ENCODE measurements at places on chromosomes 5 and 9. TPM values are rescaled to one million over a fixed set of nuclear protein-coding genes. Genes with fewer than 3 reads are reported as not detected.

- H3K27me3 ChIP-seq = no peaks in the 10 kb centered on the region
- no peak overlapping the region for H3K27ac ChIP-seq
- DNase-seq = no peak
- H3K4me3 ChIP-seq = no peak overlapping the region
Observed at GRCh38 chr9:136520053-136520540, 25.8 kb downstream of the NOTCH1 start.

DNA sequence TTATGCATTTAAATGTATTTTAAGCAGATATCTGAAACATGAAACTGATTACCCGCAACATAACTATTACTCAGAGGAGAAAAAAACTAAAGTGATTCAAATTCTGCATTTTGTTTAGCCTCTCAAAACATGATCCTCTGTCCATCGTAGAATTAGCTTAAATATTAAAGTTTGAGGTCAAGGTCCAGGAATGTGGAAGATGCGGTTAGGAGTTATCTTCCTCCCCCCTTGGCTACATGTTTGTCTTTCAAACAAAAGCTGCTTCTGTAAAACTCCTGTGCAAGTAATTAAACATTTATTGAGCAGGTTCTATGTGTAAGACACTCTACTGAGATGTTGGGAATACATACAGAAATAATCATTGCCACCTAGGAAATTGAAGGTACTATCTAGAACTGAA lies 175.0 kb upstream of the ISL1 start:
- no peaks in the 10 kb centered on the region for H3K27me3 ChIP-seq
- no peak for DNase-seq
- no peak overlapping the region for H3K27ac ChIP-seq
- no peaks in the 10 kb centered on the region for H3K36me3 ChIP-seq
- no peak overlapping the region for H3K4me3 ChIP-seq
- H3K4me1 ChIP-seq = no peaks in the 10 kb centered on the region

- no peak for DNase-seq
- no peaks in the 10 kb centered on the region for H3K36me3 ChIP-seq
- H3K27me3 ChIP-seq = no peaks in the 10 kb centered on the region
Observed at GRCh38 chr5:126455728-126456127, 32.5 kb downstream of the GRAMD2B start.

DNA sequence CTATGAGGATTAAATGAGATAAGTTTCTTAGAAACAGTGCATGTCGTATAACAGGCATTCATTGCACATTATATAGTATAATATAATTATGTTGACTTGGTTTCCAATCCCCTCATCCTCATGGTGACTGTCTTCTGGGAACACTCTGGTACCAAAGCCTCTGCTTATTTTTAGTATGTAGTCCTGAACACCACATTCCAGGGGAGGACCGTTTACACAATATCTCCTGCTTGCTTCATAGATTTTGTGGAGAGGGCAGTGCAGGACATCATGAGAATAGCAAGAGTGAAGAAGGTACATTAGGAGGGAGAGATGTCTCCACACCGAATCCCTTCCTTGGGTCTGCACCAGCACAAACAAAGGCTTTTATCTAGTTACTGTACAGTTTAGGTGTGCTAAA lies 20.5 kb upstream of the BHMT start:
- H3K36me3 ChIP-seq = no peaks in the 10 kb centered on the region
- no peak overlapping the region for H3K27ac ChIP-seq
- DNase-seq = no peak
- H3K4me3 ChIP-seq = no peak overlapping the region

- no peak overlapping the region for H3K4me3 ChIP-seq
- peaks cover 8% of the 10 kb centered on the region for H3K27me3 ChIP-seq
- no peaks in the 10 kb centered on the region for H3K36me3 ChIP-seq
- DNase-seq = no peak
- H3K4me1 ChIP-seq = no peaks in the 10 kb centered on the region
Observed at GRCh38 chr9:126116351-126117157, 210.1 kb upstream of the MVB12B start.

DNA sequence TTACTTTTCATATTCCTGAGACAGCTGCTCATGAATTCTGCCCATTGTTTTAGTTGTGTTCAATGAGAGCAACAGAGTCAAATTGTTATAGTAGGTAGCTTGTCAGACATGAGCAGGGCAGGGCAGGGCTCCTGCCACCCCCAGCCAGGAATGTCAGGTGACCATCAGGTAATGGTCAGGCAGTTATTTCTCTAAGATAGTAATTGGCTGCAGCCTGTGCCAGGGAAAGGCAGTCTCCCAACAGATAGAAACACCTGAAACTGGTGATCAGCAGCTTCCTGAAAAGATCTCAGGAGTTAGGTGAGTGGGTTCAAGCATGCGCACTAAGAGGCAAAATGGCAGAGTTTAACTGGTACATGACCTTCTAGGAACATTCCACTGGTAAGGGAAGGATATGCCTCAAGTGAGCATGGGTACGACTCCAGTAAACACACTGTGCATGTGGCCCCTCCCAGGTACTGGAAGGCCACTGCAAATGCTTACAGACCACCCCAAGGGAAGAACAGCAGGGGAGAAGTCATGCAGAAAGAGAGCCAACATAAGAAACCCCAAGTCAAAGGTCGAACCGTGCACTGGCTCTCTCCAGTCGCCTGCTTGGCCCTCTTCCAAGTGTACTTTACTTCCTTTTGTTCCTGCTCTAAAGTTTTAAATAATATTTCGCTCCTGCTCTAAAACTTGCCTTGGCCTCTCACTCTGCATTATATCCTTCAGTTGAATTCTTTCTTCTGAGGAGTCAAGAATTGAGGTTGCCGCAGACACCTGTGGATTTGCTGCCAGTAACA lies 25.1 kb downstream of the CARTPT start:
- no peaks in the 10 kb centered on the region for H3K36me3 ChIP-seq
- no peak for DNase-seq
- no peak overlapping the region for H3K4me3 ChIP-seq

DNA sequence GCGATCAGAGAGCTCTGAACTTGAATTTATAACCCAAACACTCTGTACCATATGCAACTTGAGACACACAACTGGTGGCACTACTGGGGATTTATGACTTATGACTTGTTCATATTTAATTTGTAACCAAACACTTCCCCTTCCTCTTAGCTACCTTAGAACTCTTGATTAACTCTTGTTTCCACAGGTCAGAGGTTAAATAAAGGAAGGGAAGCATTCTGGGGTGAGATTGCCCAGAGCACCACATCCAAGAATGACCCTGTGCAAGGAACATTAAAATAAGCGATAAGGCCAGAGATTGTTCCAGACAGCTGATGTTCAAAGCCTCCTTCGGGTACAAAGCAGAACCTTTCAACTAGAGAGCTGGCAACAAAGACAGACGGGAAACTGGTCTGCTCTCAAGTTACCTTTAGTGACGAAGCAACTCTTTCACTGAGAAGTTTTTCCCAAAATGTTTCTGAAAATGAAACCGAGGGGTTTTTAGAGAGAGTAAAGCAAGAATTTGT lies 242.6 kb downstream of the DENND1A start:
- no peak for DNase-seq
- no peaks in the 10 kb centered on the region for H3K27me3 ChIP-seq
- peak overlapping the region; percentile 48 for H3K27ac ChIP-seq
- H3K4me3 ChIP-seq = peak overlapping the region; percentile 29

GRCh38 chr9:69745716-69746437 lies 13.9 kb downstream of the PTAR1 start:
- no peaks in the 10 kb centered on the region for H3K27me3 ChIP-seq
- peaks cover 46% of the 10 kb centered on the region for H3K36me3 ChIP-seq

- H3K27ac ChIP-seq = no peak overlapping the region
- H3K4me3 ChIP-seq = no peak overlapping the region
- peaks cover 8% of the 10 kb centered on the region for H3K4me1 ChIP-seq
Observed at GRCh38 chr9:93565089-93565488, 11.3 kb upstream of the PHF2 start.

- H3K27me3 ChIP-seq = peaks cover 61% of the 10 kb centered on the region
- peaks cover 19% of the 10 kb centered on the region for H3K4me1 ChIP-seq
- H3K36me3 ChIP-seq = no peaks in the 10 kb centered on the region
Observed at GRCh38 chr5:141874262-141874964, 3.8 kb downstream of the PCDH1 start.

DNA sequence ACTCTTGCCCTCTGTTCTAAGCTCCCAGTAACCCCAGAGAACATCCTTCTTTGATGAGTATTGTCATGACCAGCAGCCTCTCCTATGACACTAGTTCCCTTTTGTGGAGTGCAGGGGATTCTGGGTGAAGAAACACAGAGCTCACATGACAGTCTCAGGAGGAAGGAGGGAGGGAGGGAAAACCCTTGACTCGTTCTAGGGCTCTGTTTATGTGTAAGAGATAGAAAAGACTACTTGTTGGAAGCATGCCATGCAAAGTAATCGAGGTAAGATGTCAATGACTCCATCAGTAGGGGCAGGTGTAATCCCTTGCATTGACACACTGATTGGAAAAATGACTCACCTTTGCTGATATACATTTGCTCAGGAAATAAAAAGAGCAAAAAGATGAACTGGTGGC lies 190.2 kb upstream of the ELL2 start:
- no peaks in the 10 kb centered on the region for H3K36me3 ChIP-seq
- H3K4me3 ChIP-seq = no peak overlapping the region
- DNase-seq = no peak
- no peaks in the 10 kb centered on the region for H3K27me3 ChIP-seq
- H3K4me1 ChIP-seq = no peaks in the 10 kb centered on the region

GRCh38 chr5:62509806-62510205 lies 68.8 kb upstream of the LRRC70 start:
- H3K36me3 ChIP-seq = peaks cover 30% of the 10 kb centered on the region
- no peaks in the 10 kb centered on the region for H3K4me1 ChIP-seq
- H3K27ac ChIP-seq = no peak overlapping the region
- H3K4me3 ChIP-seq = no peak overlapping the region
- no peaks in the 10 kb centered on the region for H3K27me3 ChIP-seq
- DNase-seq = no peak

SLC34A3 gene
- total RNA-seq = not detected

PCDHB12 gene
- 0.73 TPM for total RNA-seq

RGP1 gene
- 36.0 TPM for total RNA-seq

KCNT1 gene
- 11.5 TPM for total RNA-seq

CYLC2 gene
- not detected for total RNA-seq

All from psoas muscle (tissue), 8 donors.